Epithelial cell of esophagus (primary cell): ENCODE measurements at places on chromosomes 7 and 10.

GRCh38 chr10:106043863-106044262 lies 1120.6 kb downstream of the SORCS1 start:
- no peak for DNase-seq

- DNase-seq, result peak; percentile 38
Measured at GRCh38 chr7:101564778-101565211, 64.3 kb downstream of the MYL10 start.

DNA sequence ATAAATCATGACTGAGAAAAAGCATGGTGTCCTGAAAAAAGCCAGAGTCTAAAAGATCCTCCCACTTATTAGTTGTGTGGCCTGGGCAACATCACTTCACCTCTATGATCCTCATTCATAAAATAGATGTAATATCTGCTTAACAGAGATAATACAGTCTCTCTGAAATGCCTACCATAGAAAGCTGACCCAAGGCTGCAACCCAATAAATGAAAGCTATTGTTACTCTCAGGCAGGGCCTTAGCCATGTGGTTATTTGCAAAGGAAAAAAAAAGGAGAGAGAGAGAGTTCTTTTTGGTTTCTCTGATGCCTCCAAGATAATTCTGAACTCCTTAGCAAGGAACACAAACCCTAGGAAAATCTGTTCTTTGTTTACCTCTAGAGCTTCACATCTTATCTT lies 7.9 kb downstream of the FAM13C start:
- DNase-seq, result no peak

GRCh38 chr10:127014671-127015070 lies 109.4 kb downstream of the DOCK1 start:
- no peak for DNase-seq

DNA sequence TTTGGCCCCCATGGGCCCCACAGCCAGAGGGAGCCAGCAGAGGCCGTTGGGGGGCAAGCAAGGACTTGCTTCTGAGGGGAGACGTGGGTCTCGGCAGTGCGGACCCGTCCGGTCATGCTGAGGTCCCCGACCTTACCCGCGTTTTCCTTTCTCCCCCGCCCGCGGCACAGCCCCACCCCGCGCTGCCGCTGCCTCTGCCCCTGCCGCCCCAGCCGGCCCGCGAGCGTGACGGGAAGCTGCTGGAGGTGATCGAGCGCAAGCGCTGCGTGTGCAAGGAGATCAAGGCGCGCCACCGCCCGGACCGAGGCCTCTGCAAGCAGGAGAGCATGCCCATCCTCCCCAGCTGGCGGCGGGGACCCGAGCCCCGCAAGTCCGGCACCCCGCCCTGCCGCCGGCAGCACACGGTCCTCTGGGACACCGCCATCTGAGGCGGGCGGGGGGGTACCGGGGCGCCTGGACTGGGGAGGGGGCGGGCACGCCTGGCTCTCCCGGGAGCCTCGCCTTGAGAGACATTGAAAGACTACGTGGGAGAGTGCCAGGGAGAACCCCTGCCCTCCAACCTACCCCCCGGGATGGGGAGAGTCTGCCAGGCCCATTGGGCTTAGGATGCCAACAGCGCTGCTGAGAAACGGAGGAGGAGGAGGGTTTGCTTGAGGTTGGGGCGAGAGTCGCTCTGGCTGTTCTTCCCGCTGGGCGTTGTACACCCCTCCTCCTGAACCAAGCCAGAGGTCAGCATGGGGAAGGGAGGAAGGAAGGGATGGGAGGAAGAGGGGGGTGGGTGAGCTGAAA lies 9.9 kb downstream of the NYAP1 start:
- DNase-seq, result peak; percentile 49

DNA sequence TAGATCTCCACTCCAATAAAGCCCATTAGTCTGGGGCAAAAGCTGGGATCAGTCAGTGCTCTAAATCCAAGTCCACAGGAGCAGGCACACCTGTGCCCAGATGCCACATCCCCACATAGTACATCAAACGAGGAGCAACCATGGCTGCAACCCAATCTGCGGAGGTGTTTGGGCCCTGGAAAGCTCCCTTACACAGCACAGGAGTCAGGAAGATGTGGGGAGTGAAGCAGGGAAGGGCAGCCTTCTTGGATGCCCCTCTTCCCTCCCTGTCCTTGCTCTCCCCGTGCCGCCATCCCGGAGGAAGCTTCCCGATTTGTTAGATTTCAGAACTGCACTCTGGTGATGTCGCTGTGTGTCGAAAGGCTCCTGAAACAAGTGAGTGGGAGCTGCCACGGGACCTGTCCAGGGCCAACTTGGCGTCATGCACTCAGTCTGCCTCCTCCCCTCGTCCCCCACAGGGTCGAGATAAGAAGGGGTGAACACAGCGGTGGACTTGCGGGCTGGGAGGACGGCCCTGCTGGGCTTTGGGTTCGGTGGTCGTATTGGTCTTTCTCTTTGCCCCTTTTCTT lies 230.6 kb upstream of the GRB10 start:
- DNase-seq, result no peak

DNA sequence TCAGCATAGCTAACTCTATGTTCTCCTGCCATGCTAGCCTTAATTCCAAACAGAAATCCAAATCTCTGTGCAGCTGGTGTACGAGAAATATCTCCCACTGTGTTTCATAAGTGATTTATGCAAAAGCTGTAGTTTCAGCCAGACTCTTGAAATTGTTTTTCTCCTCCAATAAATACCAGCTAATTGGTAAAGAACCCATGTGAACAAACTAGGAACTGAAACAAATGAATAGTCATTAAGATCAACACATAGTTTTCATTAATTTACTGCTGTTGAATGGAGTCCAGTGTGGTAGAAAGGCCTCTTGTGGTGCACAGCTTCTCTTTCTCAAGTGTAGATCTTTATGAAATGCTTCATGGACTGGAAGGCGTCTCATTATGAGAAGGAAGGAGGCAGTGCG lies 18.4 kb downstream of the PPP1R17 start:
- DNase-seq, result no peak

DNA sequence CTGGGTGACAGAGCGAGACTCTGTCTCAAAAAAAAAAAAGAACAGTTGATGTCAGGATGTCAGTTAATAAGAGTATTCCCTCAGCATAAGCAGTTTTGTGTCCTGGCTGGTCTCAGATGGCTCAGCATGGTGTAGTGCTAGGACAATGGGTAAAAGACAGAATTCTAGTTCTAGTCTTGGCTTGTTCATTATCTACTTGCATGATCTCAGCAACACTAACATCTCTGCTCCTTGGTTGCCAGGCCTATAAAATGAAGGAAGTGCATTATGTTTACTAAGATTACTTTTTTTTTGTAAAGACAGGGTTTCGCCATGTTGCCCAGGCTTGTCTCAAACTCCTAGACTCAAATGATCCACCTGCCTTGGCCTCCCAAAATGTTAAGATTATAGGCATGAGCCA lies 84.3 kb upstream of the SP8 start:
- DNase-seq, result no peak

- DNase-seq, result no peak
Measured at GRCh38 chr7:50652400-50653125, 87.4 kb upstream of the DDC start.

- no peak for DNase-seq
Measured at GRCh38 chr10:127564644-127565043, 15.5 kb downstream of the NPS start.

- DNase-seq, result no peak
Measured at GRCh38 chr10:112917681-112918080, 32.4 kb upstream of the TCF7L2 start.

- DNase-seq, result no peak
Measured at GRCh38 chr10:51699145-51699474, 285 bp downstream of the CSTF2T start.

DNA sequence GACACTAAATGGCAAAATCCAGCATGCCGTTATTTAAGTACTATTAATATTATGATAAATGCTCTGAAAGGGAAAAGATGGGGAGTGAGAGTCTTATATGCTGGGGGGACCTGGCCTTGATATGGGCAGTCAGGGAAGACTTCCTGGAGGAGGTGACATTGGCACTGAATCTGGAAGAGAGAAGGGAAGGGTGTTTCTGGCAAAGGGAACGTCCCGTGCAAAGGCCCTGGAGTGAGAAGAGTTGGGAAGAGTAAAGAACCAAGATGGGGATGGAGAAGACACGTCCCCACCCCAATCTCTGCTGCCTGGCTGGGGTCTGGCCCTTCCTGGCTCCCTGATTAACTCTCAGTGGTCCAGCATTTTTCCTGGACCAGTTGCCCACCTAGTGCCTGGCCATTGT lies 5.0 kb upstream of the GRIFIN start:
- no peak for DNase-seq

GRCh38 chr10:6843481-6843881 lies 263.4 kb upstream of the PRKCQ start:
- DNase-seq, result no peak
